Midbrain (tissue), 1 donor: ENCODE measurements at places on chromosomes 13 and 19.

DNA sequence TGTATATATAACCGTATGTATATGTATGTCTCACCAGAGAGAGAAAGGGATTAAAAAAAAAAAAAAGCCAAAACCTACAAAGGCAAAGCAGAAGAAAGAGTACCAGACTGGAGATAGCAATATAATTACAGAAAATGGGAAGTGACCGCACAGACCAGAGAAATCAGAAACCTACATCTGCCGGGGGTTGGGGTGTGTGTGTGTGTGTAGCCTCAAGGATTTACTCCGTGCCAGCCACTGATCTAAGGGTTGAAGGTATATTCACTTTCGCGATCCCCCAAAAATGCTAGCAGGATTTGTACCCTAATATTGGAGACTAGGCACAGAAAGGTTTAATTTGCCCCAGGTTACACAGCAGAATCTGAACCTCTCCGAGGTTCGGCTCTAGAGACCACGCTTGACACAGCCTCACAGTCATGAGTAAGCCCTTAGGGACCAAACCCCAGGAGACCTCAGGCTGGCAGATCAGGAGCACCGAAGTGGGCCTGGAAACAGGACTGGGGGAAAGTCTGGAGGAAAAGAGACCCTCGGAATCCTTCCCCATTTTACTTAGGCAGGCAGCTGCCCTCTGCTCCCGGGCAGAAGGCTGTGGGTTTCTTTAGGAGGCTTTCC, 14.8 kb downstream of the ARL11 start:
- no peak for DNase-seq

GRCh38 chr13:73981595-73981994, 152.6 kb downstream of the KLF12 start:
- no peak for DNase-seq

- no peak for DNase-seq
Observed at GRCh38 chr13:21243045-21243897, 66.8 kb downstream of the MRPL57 start.

GRCh38 chr13:27497563-27498230, 47.3 kb upstream of the MTIF3 start:
- DNase-seq, result no peak

DNA sequence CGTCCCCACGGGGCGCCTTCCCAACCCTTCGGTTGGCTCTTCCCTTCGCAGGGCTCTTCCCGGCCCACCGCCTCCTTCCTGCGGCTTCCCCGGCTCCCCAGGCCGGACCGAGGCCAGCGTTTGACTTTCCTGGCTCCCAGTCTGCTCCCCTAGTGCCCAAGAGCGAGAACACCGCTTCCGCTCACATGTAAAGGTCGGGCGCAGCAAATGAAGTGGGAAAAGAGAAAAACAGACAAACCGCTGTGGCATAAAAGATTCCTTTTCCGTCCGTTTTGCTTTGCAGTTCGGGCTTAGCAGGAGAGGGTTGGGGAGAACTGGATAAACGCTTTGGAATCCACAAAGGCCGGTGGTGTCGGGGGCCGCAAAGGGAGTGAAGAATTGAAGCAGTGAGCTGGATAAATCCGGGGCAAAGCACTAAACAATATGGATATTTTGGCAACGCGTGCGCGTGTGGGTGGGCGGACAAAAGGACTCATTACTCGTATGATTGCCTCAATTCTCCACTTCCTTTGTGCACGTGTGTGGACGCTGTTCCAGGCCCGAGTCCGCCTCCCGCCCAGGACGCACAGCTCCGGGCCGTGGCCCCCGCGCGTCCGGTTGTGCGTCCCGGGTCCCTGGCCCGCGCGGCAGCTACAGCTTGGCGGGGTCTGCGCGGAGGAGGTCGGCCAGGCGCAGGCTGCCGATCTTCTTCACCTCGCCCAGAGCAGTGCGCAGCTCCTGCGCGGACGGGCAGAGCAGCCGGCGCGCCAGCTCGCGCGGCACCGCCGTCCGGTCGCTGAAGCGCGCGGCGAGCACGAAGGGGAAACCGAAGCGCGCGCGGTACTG, 8.6 kb upstream of the CDX2 start:
- DNase-seq, result no peak

- no peak for DNase-seq
Observed at GRCh38 chr13:110340812-110341444, 33.8 kb downstream of the COL4A2 start.

- no peak for DNase-seq
Observed at GRCh38 chr19:45496349-45496953, 396 bp downstream of the RTN2 start.

- no peak for DNase-seq
Observed at GRCh38 chr13:24540236-24541126, 27.9 kb upstream of the PARP4 start.

DNA sequence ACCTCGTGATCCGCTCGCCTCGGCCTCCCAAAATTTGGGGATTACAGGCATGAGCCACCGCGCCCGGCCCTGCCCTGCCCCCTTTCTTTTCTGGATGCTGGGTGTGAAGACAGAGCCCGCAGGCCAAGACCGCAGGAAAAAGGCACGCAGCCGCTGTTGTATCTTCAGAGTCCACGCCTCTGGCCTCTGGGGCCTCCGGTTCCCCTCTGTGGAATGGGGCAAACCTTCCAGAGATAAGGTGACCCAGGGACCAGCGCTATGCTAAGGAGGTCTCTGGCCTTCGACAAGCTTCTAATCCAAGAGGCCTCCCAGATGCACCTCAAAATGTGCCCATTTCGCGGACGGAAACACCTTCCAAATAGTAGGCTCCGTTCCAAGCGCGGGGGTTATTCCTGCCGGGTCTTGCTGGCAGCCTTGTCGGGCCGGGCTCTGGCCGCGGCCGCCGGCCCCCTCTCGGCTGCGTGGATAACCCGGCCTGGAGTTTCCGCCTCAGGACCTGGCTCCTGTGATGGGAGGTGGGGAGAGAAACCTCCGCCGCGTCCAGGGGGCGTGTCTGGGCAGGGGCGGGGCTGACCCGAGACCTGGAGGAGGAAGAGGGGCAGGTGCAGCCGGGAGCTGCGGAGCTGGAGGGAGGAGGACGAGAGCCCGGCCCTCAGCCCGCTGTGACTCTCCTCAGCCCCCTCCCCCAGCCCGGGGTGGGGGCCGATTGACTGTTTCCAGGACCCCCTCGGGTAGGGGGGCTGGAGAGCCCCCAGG, 13.1 kb downstream of the TJP3 start:
- peak; percentile 33 for DNase-seq

DNA sequence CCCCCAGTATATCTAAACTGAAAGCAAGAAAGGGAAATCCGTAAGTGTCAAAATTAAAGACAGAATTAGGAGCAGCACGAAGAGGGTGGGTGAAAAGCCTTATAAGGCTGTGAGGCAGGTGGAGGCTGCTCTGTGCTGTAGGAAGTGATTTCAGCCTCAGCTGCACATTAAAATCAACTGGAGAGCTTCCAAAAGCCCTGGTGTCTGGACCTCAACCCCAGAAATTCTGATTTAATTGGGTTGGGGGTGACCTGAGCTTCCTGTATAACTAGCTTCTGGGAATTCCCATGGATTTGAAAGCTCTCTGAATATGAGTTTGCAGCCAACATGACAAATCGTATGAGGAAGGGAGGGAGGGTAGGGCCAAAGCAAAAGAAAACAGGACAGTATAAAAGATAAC, 242.4 kb upstream of the TMTC4 start:
- DNase-seq, result no peak

GRCh38 chr19:16067205-16067938, 8.9 kb upstream of the TPM4 start:
- peak; percentile 46 for DNase-seq

- DNase-seq, result no peak
Observed at GRCh38 chr13:38804536-38804935, 117.7 kb downstream of the FREM2 start.

GRCh38 chr19:29076161-29076560, 136.8 kb downstream of the UQCRFS1 start:
- DNase-seq, result no peak

GRCh38 chr19:3133793-3134116, 2.1 kb upstream of the GNA15 start:
- no peak for DNase-seq

DNA sequence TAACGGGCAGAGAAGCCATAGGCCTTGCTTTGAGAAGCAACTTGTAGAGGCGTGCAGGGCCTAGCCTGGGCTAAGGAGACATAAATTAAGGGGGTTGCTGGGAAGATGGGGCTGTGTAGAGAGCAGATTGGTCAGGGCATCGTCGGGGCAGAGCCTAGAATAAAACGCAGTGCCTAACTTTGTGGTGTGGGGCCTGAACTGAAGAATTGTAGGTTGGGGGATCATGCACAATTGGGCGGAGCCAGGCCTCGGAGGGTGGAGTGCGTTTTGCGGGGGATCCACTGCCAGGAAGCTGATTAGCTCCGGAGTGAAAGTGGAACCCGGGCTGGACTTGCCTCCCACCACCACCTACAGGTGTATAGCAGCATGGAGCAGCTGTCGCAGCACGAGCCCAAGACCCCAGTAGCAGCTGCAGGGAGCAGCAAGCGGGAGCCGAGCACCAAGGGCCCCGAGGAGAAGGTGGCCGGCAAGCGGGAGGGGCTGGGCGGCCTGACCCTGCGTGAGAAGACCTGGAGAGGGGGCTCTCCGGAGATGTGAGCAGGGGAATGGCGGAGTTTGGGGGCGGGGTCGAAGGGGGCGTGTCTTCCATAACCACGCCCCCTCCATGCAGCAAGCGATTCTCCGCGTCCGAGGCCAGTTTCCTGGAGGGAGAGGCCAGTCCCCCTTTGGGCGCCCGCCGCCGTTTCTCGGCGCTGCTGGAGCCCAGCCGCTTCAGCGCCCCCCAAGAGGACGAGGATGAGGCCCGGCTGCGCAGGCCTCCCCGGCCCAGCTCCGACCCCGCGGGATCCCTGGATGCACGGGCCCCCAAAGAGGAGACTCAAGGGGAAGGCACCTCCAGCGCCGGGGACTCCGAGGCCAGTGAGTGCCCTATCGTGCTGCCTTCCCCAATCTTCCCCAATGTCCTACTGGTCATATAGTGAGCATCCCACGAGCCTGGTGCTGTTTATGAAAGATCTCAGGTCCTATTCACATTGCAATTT, 13.8 kb downstream of the DNASE2 start:
- no peak for DNase-seq

GRCh38 chr13:75550159-75550567, 572 bp downstream of the UCHL3 start:
- no peak for DNase-seq

DNA sequence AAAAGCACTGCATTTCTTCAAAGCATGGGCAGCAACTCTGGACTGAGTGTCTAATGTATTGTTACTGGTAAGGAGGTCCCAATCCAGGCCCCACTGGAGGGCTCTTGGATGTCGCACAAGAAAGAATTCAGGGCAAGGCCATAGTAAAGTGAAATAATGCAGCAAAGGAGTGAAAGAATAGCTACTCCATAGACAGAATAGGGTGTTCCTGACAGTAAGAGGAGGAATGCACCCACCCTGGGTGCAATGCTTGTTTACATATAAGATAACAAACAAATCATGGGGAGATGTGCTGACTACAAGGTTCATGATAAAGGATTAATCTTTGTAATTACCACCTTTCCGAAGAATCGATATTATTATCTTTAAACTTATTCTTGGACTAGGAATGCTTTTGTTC, 58.8 kb upstream of the ABCC4 start:
- DNase-seq, result no peak

DNA sequence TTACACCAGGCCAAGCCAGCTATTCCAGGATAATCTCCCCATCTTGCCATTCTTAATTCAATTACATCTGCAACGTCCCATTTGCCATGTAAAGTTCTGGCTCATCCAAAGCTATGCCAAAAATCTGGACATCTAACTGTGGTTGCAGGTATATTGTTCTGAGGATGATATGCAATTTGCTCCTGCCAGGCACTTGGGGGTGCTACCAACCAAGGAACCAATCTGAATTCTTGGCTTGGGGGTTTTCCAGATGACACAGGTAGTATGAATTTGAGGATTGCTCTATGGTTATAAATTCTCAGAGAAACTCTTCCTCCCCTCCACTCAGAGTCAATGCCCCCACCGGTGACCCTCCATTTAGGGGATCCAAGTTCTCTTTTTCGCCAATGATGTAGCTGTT, 33.0 kb downstream of the CRYL1 start:
- no peak for DNase-seq

GRCh38 chr13:78121459-78122348, 203.1 kb upstream of the EDNRB start:
- DNase-seq, result peak; percentile 78

GRCh38 chr19:10503002-10503789, at the start of gene KEAP1:
Gene KEAP1, minus strand, starts transcription at chr19:10503356. Its CDS starts 3,323 bp downstream, at chr19:10500033.
- DNase-seq, result no peak

- DNase-seq, result peak; percentile 93
Observed at GRCh38 chr19:18636183-18636968, 452 bp upstream of the KLHL26 start.

- DNase-seq, result no peak
Observed at GRCh38 chr19:35309481-35310279, 17.7 kb downstream of the MAG start.

- DNase-seq, result no peak
Observed at GRCh38 chr13:72662548-72662947, 64.9 kb downstream of the MZT1 start.

DNA sequence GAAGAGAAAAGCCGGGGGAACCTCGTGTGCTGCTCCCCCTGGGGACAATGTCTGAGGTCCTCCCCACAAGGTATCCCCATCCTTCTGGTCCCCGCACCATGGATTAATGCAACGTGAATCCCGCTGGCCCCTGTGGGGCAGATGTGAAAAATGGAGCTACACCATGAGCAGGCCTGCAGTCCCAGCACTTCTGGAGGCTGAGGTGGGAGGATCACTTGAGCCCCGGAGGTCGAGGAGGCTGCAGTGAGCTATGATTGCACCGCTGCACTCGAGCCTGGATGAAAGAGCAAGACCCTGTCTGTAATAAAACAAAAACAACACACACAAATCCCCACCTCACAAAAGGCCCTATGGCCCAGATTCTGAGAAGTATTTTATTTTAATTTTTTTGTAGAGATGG, 1.2 kb upstream of the CFD start:
- no peak for DNase-seq

- no peak for DNase-seq
Observed at GRCh38 chr19:1102407-1103131, 1.2 kb upstream of the GPX4 start.

- DNase-seq, result no peak
Observed at GRCh38 chr13:113992276-113993005, 18.6 kb upstream of the C13orf46 start.

DNA sequence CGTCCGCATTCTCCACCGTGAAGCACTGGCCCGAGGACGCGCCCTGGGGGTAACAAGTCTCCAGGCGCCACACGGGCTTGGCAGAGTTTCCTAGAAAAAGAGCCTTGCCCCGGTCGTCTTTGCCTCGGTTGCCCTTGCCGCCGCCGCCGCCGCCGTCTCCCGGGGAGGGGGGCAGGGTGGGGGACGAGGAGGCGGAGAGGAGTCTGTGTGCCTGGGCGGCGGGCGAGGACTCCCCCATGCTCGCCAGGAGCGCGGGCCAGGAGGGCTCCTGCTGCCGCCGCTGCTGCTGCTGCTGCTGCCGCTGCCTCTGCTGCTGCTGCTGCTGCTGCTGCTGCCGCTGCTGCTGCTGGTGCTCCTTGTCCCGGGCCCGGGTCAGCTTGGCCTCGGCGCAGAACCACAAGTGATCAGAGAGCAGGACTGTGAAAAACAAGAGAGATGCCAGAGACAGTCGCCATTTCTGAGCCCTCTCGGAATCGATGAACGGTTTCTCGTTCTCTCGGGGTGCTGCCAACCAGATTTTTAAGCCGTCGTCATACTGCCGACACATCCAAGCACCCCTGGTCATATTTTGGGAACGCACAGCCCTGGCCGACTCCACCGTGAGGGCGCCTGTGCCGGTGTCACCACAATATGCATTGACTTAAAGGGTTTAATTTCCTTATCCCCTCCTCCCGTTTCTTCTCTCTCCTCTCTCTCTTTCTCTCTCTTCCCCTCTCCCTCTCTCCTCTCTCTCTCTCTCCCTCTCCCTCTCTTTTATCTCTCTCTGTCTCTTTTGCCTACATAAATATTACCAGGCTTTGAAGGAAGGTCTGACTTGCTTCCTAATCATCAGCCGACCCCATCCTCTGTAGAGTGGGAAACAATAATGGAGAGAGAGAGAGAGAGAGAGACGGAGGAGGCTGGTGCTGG, 349.1 kb downstream of the LIG4 start:
- DNase-seq, result peak; percentile 63
